Heart right ventricle (tissue), 16 donors: ENCODE measurements at places on chromosomes 6 and 20. TPM values are rescaled to one million over a fixed set of nuclear protein-coding genes. Genes with fewer than 3 reads are reported as not detected.

DNA sequence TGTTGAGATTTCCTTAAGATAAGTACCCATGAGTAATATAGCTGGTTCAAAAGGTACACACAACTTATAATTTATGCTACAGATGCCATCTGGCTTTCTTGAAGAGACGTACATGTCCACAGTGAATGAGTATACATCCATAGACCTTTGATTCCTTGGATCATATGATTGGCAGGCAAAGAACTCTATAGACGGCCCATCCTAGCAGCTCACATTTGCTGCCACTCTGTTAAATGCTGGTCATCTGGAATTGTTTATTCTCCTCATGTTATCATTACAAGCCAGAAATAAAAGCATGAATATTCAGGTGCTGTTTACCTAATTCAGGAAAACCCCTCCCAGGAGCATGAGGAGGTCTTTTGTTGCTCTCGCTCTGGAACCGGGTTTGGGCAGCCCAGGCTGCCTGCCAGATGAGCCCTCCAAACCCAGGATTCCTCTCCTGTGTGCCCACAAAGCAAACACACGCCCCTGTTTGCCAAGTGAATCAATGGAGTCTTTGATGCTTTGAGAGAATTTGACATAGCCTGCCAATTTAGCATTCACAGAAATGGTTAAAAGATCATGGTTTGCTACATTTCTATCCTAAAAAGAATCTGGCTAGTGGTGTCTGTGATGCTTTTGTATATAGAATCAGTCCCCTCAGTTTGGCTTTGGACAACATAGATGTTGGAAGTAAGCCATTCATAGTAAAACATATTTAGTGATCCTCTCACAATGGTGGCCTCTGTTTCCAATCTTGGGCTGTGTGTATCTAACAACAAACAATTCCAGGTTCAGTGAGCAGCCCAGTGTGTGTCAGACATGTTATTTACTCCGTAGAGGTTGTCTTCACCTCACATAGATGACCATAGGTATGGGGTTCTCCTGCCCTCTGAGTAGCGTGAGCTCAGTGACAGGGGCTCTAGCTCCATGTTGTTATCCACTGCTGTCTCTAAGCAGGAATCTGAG lies 17.5 kb upstream of the PLCG1 start:
- DNase-seq: no peak

- DNase-seq: no peak
Observed at GRCh38 chr6:152932865-152933264, 50.0 kb downstream of the FBXO5 start.

GRCh38 chr6:112016320-112016719 lies 37.6 kb upstream of the CCN6 start:
- DNase-seq: no peak

KIF13A gene
- total RNA-seq: 132 TPM
